ENCODE measurements at places on chromosomes 16 and 17. TPM values are rescaled to one million over a fixed set of nuclear protein-coding genes. Genes with fewer than 3 reads are reported as not detected.

DNA sequence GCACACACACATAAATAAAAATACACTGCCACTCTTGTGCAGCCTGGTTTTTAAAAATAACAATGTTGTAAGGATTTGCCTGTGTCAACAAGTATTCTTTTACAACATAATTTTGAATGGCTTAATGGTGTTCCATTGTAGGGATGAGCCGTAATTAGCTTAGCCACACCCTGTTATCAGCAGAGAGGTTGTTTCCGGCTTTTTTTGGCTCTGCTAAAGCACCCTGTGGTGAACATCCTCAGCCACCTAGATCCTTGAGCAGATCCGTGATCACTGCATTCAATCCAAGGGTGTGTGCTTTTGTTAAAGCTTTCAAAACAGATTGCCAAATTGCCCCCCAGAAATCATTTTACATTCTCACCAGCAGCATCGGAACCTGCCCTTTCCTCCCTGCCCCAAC is 7.0 kb downstream of the KATNB1 start:
- no peak for DNase-seq

GRCh38 chr17:17345686-17346427 is 42.7 kb downstream of the NT5M start:
- DNase-seq = no peak

The CCL4 gene
- total RNA-seq = not detected

DNA sequence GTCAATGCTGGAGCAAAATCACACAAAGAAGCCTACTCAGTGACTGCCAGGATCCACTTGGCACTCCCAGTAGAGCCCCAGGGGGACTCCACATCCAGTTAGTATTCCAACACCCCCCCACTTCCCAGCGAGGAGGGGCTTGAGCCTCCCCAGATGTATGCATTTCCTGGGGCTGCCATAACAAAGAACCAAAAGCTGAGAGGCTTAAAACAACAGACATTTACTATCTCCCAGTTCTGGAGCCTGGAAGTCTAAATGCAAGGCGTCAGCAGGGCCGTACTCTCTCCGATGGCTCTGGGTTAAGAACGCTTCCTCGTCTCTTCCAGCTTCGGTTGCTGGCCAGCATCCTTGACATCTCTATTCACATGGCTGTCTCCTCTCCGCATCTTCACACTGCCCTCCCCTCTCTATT is 23.0 kb upstream of the GNA13 start:
- no peak for DNase-seq

The TEX14 gene
- under 0.01 TPM for total RNA-seq
